ENCODE measurements at places on chromosomes 12 and 14.

DNA sequence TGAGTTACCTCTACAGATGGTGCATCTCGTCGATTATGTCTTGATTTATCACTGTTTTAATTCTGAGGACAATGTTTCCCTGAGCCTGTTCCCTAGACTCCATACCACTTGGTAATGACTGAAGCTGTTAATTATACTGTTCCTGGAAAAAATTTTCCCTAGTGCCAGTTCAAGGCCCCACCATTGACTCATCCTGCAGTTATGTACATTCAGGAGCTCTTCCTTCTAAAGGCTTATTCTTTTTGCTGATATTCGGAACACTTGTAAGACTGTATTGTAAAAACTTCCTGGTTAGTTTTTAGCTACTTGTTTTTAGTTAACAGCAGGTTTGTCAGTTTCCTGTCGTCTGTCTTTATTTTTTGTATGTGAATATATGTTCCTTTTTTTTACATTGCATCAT is 30.4 kb upstream of the PPP2R5E start:
- no peak for DNase-seq

GRCh38 chr12:80313209-80313608 is 130.8 kb upstream of the PTPRQ start:
- no peak for DNase-seq

GRCh38 chr14:77498120-77498979 is at the start of gene ISM2:
Gene ISM2, minus strand, starts transcription at chr14:77498816. Its CDS starts 23 bp downstream, at chr14:77498793.
- peak; percentile 87 for DNase-seq

DNA sequence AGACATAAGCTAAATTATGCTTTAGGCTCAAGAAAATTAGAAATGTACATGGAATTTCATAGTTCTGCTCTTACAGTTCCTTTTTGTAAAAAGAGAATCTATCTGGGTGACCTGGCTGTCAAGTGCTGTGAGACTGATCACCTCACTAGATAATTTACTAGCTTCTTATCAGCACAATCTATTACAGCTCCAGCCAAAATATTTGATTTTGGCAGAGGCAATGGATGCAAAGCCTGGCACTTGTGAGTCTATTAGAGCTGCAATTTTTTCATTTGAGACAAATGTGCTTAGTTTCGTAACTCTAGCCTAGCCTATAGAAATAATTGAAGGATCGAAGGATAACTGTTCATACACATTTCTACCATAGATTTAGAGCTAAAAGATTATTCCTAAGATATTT is 927.5 kb downstream of the SLC6A15 start:
- DNase-seq = no peak

DNA sequence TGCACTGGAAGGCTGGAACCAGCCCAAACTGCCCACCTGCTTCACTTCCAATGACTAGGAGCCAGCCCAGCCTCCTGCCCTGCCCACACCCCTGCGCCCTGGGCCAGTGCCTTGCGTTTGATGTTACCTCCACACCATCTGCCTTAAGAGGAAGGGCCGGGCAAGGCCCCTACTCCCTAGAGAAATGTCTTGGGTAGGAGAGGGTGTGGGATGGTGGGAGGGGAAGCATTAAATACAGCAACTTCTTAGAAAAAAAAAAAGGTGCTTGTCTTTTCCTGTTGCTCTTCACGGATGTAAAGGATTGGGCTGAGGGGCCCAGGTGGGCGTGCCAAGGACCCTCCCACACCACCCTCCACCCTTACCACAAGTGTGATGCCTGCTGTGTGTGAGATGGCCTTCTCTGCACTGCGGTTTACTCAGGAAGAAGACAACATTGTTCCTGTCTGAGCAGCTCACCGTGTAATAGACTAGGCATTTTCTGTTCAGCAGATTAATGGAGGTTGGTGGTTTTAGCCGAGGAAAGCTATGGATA is 99.9 kb downstream of the NINJ2 start:
- no peak for DNase-seq

GRCh38 chr12:85759091-85759490 is 77.1 kb downstream of the RASSF9 start:
- no peak for DNase-seq

GRCh38 chr14:46259536-46259935 is 392.0 kb downstream of the RPL10L start:
- DNase-seq = no peak

DNA sequence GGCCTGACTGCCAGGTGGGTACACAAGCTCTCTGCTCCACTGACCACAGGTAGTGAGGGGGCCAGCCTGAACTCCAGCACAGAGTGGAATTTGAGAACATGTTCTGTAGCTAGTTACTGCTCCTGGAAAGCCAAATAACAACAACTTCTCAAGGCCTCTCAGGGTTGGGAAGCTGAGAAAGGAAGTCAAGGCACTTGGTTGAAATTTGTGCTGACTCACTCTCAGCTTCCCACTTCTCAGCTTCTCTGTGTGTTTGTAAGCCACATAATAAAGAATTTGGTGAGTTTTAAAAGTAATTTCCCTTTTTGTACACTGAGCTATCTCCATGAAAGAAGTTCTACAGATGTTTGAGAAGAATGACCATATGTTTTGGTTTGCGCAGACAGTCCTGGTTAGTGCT is 234.9 kb downstream of the KTN1 start:
- DNase-seq = no peak

- DNase-seq = no peak
These were observed 39.1 kb upstream of the LTBP2 start for GRCh38 chr14:74650927-74651686.

- no peak for DNase-seq
These were observed 13.8 kb downstream of the DTX1 start for GRCh38 chr12:113070117-113070906.

- no peak for DNase-seq
These were observed 50.6 kb downstream of the TSPAN11 start for GRCh38 chr12:30977124-30977523.

DNA sequence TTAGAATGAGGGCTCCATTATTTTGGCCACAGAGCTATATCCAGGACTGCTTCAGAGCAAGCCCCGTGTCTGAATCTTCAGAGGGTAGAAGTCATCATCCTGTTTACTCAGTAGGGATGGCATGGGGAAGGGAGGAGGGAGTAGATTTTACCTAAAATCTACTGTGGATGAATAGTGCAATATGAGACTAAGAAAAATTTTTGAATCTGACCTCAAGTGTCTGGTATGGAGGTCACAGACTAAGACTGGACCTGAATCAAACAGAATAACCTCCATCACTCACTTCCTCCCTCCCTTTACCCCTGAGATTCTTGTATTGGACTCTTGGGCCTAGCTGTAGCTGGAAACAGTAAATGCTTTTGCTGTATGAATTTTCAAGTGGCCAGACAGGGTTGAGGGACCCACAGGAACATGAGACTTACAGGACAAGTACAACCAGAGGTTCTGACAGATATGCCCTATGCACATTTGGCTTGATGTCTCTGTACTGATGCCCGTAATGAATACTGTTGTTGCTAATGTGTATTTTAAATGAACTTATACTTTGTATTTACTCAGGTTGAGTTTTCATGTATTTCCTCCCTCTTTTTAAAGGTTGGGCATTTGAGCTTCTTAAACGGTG is 78.5 kb downstream of the CCDC91 start:
- DNase-seq = no peak

DNA sequence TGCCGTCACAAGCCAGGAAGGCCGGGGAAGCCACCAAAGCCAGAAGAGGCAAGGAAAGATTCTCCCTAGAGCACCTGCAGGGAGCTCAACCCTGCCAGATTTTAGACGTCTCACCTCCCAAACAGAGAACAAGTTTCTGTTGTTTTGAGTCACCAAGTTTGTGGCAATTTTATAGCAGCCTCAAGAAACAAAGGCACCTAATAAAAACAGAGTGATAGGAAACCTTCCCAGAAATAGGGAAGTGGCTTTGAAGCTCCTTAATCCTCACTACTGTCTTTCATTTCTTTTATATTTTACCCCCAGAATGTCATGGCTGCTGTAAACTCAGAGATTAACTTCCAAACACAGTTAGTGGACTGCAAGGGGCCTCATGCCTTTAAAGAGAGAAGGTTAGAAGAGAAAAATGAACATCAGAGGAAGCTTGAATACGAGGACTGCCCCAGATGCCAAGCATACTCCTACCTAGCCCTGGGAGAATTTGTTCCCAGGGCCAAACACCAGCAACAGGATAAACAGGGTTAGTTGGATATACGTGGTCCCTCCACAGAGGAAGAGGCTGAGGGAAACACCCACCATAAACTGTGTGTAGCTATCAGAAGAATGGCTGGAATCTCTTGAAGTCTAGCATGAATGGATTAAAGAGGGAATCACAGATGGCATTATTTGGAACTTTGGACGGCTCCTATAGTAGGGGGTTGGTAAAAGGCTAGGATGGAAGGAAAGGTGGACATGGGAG is 148.3 kb downstream of the KCNA5 start:
- no peak for DNase-seq

DNA sequence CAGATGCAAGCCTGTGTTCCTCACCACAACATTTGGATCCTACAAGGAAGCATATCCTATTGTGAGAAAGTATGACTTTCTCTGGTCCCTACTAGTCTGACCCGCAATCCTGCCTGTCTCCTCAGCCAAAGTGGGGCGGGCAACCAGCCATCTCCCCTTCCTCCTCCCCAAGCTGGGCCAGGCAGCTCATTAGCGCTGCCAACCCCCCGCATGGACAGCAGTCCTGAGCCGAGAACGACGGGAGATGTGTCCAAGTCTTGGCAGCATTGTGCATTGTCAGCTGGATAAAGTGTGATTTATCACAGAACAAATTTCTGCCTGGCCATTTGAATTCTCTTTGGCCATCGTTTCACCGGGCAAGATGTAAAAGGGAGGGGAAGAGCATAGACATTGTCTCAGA is 139.4 kb downstream of the SLC15A4 start:
- DNase-seq = no peak

GRCh38 chr14:73842201-73842600 is 9.4 kb upstream of the PTGR2 start:
- DNase-seq = no peak

DNA sequence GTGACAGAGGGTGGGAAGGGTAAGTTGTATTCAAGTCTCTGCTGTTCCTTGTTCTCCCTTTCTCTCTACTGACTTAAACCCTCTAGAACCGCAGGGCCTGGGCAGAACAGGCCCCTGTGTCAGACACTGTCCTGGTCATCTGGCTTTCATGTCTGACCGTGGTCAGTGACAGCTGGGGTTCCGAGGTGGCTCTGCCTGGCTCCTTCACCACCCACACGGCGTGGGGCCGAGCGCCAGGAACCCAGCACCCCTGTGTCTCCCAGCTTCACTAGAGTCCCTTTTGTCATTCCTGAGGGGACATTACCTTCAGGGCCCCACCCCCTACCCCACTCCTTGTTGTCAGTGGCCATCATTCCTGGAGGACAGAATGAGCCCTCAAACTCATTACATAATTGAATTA is 168.9 kb downstream of the ADGRD1 start:
- peak; percentile 10 for DNase-seq

DNA sequence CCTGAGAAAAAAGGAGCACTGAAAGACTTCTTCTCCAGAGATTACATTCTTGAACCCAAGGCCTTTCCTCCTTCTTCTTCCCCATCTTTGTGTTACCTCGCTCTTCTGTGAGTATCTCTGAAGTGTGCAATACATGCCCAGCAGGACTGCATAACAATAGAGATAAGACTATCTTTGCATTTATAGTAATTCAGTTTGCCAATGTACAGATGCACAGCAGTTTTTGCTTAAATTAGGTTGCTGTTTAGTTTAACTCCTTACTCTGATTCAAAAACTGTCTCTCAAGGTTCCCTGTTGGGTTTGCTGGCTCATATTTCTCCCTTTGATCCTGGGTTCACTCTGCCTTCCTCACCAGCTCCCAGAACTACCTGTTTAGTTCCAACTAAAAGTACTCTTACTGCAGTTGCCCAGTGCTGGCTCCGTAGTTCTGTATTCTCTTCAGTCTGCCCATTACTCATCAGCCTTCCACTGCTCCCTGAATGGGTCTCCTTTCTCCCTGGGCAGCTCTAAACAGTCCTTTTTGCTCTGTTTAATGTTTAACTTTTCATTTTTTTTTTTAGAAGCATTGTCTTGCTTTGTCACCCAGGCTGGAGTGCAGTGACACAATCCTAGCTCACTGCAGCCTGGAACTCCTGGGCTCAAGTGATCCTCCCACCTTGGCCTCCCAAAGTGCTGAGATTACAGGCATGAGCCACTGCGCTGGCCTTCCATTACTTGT is 180.6 kb upstream of the CAND1 start:
- no peak for DNase-seq

GRCh38 chr12:28178775-28179174 is 11.5 kb upstream of the CCDC91 start:
- no peak for DNase-seq

- no peak for DNase-seq
These were observed 13.3 kb downstream of the KCTD10 start for GRCh38 chr12:109463756-109464155.

DNA sequence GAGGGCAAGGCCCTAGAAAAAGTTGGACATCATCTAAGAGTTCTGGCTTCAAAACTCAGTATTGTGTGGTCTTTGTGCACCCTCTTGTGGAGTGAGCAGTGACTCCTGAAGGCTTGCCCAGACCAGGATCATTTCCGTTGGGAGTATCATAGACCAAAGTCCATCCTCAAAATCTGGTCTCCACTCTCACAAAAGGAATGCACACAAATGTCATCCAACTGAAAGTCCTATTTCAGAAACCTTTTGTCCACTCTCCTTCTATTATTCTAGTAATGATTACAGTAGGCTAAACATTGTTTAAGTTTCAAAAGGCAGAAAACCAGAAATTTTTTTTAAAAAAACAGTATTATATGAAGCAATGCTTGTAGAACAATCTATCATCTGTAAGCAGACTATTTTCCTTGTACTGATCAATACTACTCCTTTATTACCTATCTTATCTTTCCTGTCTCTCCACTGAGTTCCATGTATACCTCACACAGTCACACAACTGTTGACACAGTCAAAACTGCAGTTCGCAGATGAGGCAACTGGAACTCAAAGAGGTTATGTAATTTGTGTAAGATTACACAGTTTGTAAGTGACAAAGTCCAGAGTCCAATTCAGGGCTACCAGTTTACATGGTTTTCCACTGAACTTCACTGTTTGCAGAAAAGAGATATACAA is 41.4 kb downstream of the COX16 start:
- peak; percentile 66 for DNase-seq

DNA sequence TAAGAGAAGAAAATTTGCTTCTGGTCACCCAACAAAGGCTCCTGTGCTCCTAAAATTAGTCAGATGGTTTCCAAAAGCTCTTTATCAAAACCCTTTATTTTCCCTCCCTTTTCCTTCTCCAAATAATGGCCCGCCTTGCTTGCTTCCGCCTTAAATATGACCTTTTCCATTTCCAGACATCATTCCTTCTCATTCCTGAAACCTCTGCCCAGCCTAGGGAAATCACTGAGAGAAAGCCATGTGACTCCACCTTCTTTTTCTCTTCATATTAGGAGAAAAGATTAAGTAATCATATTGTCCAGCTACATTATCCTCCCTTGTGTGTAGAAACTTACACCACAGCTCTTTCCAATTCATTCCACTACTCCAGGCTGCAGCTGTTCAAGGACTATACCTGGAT is 75.7 kb upstream of the GPHB5 start:
- no peak for DNase-seq

- no peak for DNase-seq
These were observed 66.9 kb upstream of the GSC start for GRCh38 chr14:94836849-94837248.

GRCh38 chr14:60355768-60356167 is 106.7 kb downstream of the PPM1A start:
- no peak for DNase-seq

GRCh38 chr14:31118892-31119291 is 88.7 kb downstream of the HECTD1 start:
- no peak for DNase-seq

GRCh38 chr12:34334538-34334937 is 312.2 kb downstream of the ALG10 start:
- DNase-seq = no peak

- no peak for DNase-seq
These were observed 1.7 kb upstream of the ANKRD33 start for GRCh38 chr12:51886021-51886710.

Measured in D341Med (cell line).